ENCODE measurements at places on chromosomes 5 and 9. TPM values are rescaled to one million over a fixed set of nuclear protein-coding genes. Genes with fewer than 3 reads are reported as not detected.

- no peak for DNase-seq
Observed at GRCh38 chr9:73847536-73847935, 649.6 kb upstream of the RORB start.

GRCh38 chr9:76090909-76091308 is 200.4 kb downstream of the PCSK5 start:
- DNase-seq = no peak

- DNase-seq = no peak
Observed at GRCh38 chr9:134985451-134985850, 67.7 kb upstream of the FCN1 start.

- DNase-seq = no peak
Observed at GRCh38 chr5:116479776-116480675, 94.6 kb downstream of the SEMA6A start.

DNA sequence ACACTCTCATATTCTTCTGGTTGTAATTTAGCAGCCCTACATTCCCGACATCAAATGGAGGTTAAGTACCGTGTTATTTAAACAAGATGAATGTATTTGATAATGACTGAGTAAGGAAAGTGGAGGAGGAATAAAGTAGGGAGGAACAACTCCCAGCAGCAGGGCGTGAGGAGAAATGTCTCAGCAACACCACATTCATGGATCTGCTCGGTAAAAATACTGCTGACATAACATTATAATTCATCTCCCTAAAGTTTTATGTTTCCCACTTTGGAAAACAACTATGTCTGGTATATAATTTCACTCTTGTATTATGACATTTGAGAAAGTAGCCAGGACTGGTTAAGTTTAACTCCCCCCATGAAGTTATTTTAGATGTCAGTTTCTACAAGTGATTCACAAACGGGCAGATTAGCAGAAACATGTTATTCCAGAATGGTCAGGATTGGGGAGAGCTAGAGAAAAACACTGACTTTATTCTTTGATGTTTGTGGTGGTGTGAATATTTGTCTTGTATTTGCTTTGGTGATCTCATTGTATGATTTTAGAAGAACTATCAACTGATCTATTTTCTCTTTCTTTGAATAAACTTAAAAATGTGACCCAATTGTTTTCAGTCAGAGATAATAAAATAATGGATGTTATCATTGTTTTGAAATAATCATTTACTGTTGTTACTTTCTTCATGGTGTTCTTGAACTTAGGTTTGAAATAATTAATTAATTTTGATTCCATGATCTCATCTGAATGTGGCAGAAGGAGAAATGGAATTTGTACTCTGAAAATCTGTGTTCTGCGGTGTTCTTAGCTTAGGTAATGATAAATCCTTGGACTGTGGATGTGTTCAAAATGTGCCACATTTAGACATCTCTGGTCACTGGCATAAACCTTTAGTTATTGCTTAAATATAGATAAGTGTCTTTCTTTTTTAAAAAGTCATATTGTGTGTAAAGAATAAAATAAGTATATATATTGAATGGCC is 303.6 kb upstream of the ZNF608 start:
- DNase-seq = no peak

DNA sequence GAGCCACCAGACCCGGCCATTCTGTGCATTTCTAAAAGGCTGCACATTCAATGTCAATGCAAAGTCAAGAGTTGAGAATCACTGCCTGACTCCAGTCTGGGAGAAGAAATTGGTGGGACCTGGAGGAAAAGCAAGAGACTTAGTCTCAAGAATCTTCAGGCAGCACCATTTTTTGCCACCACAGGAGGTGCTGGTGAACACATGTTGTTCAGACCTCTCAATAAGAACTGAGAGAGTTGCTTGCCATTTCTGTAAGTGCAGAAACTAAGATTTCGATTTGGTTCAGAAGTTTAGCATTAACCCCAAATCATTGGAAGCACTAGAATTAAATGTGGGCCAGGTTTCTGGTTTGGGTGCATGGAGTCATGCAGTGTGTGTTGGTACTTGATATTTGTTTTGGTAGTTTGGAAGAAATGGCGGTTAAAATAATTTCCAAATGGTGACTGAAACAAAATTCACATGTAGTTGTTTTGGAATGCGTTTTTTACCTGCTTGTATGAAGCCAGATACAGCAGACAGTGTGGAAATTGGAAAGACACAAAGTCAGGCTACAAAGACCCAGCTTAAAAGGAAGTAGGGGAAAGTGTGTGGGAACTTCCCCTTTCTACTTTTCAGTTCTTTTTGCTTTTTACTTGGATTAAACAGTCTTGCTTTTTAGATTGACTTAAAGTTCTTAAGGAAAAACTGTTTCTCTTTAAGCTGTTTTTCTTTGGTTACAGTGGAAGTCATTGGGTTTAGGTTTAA is 20.4 kb downstream of the PDE8B start:
- DNase-seq = no peak

- no peak for DNase-seq
Observed at GRCh38 chr5:90606539-90606938, 47.9 kb downstream of the ADGRV1 start.

DNA sequence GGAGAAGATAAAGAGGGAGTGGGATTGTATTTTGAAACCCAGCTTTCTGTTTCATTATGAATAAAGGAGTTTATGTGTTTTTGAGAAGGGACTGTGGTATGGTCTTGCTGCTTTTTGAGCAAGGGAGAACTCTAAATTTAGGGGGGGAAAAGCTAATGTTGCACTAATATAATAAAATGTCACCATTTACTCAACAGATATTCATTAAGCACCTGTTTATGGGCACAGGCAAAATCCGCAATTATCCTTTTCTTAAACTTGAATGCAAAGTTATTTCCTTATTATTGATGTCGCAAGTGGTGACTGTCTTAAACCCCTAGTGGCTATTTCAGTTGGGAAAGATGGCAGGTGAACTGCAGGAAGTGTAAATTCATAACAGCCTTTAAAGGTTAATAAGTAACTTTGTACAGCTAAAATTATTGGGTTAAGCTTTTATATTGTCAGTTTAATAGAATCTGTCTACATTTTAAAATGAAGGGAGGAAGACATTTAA is 1.5 kb downstream of the CDC42SE2 start:
- peak; percentile 73 for DNase-seq

DNA sequence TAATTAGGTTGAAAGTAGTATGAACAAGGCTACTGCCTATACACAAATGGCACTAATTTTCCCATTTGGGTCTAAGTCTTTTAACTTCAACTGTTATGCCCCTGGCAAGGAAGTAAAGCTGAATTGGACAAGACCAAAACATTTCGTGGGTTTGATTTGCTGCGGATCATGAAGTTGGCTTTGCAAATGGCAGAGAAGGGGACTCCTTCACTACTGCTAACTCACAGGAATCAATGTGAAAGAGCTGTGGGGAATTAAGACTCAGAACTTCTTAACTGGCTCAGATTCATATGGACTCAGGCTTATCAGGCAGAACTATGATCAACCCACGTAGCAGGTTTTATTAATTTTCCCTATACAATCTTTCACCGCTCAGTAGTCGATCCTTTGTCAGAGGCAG is 73.8 kb upstream of the IFNE start:
- DNase-seq = no peak

DNA sequence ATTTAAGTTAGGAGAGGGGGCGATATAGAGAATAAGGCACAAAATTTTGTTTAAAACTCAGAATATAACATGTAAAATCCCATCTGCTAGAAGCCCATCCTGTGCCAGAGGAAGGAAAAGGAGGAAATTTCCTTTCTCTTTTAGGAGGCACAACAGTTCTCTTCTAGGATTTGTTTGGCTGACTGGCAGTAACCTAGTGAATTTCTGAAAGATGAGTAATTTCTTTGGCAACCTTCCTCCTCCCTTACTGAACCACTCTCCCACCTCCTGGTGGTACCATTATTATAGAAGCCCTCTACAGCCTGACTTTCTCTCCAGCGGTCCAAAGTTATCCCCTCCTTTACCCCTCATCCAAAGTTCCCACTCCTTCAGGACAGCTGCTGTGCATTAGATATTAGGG is 18.3 kb downstream of the MOCS2 start:
- no peak for DNase-seq

- DNase-seq = no peak
Observed at GRCh38 chr5:168701641-168702040, 122.5 kb upstream of the PANK3 start.

Gene PLPP6
- total RNA-seq = 14.3 TPM

Gene IL3
- not detected for total RNA-seq

Gene SH3PXD2B
- not detected for total RNA-seq

Gene ADAMTSL2
- total RNA-seq = not detected

Gene GLDC
- 0.71 TPM for total RNA-seq

Gene GRM6
- not detected for total RNA-seq
